ENCODE measurements at places on chromosomes 3 and 15.
A peak's percentile ranks its signal among the peaks of the same experiment; 100 is the strongest.

DNA sequence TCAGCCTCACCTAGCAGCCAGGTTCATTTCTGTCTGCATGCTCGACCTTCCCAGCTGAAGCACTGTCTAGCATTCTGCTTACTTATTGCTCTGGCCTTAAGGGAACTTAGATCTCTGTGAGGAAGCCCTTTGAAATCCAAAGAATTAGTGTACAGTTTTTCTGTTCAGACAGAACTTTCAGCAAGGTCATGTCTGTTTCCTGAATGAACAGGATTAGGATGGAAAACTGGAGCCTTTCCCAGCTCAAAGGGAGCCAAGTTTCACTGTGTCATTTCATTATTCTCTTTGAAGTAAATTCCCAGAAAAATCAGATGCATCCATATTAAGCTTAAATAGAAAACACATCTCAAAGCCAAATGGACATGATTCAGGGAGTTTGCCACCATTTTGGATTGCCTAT lies 457.3 kb upstream of the KCNMB2 start:
- no peak for DNase-seq

GRCh38 chr3:139235192-139235591 lies 108.6 kb upstream of the MRPS22 start:
- DNase-seq = no peak

DNA sequence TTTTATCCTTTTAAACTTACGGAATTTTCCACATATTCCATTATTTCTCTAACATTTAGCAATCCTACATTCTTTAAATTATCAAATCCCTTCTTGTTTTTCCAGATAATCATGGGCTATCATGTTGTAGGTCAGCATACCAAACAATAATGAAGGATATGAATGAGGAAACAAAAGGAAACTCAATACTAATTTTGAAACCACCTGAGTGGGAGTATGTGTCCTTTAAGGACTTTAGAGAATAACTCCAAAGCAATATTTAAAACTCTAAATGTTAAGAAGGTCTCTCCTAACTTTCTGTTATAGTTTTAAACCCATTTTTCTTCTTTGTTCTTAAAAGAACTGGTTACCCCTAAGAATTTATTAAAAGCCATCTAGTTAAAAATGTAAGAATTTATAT lies 43.0 kb downstream of the TP53BP1 start:
- DNase-seq = no peak

DNA sequence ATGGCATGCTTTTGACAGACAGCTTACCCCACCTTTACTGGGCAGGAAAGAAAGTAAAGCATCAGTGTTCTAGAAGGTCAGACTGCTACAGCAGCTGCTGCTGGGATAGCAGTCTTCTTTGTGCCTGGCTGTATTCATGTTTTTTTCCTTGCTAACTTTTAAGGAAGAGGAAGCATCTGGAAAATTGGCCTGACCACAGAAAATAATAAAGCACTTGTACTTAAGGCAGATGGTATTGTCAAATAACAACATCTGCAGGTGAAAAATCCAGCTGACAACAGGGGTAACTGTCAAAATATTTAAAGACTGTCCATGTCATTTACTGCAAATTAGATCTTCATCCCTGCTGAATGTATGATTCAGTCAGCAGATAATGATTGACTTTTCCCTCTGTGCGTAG lies 229.0 kb downstream of the OXSM start:
- DNase-seq = no peak

GRCh38 chr3:49659756-49660155 lies 14.4 kb upstream of the APEH start:
- no peak for DNase-seq

GRCh38 chr3:169868369-169868768 lies 1.4 kb downstream of the LRRC31 start:
- DNase-seq = peak; percentile 88

DNA sequence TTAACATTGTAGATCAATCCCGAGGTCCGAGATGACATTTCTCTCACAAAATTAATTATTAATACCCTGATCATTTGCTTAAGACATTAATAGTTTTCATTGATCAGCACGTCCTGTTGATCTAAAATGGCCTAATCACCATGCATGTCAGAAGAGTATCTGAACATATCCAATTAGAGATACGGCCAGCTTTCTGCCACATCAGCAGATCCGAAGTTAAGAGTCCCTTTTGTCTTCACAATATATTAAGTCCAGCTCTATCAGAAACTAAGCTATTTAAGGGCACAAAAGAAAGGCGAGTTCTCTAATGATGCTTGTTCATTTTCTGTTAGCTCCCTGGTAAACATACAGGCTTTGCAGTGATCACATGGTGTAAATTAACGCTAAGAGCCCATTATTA lies 470.3 kb downstream of the CNTN4 start:
- DNase-seq = no peak

DNA sequence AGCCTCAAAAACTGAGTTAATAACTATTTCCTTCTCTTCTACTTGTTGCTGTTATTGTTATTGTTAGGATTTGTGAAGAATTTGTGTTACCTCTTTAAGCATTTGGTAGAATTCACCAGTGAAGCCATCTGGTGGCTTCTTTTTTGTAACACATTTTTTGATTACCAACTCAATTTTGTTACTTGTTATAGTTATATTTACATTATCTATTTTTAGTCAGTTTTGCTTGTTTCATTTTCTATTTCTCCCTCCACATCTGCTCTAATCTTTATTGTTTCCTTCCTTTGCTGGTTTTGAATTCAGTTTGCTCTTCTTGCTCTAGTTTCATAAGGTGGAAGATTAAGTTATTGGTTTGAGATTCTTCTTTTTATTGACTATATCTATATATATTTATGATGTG lies 3.7 kb upstream of the SLC9C1 start:
- DNase-seq = no peak

GRCh38 chr15:70566989-70567388 lies 196.4 kb downstream of the UACA start:
- no peak for DNase-seq

GRCh38 chr3:61894988-61895935 lies 333.9 kb downstream of the PTPRG start:
- peak; percentile 77 for DNase-seq

DNA sequence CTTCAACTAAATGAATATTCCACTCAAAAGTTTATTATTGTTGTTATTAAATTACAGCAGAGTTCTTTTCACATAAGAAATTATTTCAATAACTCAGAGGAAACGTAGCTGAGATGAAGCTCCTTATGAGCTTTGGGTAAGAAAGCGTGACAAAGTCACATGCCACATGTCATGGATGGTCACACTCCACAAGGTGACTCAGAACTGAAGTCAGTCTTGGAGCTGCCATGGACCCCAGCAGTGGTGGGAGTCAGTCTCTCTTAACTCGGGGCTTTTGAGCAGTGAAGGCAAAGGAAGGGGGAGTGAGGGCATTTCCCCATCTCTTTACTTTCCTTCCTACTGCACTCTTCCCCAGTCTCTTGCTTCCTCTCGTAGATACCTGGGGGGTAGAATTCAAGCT lies 87.5 kb upstream of the FAM3D start:
- no peak for DNase-seq

- DNase-seq = no peak
These were observed 66.4 kb upstream of the GOLIM4 start for GRCh38 chr3:168162172-168162571.

- no peak for DNase-seq
These were observed 110.2 kb upstream of the PRTG start for GRCh38 chr15:55853134-55853533.

DNA sequence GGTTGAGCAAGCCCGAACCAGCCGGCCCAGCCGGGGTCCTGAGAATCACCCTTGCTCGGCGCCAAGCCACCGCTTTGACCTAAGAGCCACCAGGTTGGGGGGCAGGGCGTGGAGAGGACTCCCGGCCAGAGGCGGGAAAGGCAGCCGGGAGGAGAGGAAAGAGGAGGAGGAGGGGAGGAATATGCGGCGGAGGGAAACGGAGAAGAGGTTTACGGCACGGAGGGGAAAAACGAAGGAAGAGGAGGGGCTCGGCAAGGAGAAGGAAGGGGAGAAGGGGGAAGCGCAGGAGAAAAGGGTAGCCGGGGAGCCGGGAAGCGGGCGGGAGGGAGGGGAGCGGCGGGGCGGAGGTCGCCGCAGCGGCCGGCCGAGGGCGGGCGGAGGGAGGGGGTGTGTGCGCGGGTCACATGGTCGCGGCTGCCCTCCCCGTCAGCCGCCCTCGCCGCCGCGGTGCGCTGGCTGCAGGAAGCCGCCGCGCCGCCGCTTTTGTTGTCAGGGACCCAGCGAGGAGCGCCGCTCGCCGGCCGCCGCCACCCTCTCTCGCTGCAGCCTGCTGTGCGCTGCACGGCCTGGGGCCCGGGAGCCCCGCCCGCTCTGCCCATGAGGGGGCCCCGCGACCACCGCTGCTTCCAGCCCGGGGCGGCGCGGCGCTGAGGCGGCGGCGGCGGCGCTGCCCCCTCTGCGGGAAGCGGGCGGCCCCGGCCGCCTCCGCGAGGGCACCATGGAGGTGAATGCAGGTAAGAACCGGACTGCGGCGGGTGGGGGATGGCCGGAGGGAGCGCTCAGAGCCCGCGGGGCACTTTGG lies at the start of gene NR1D2:
NR1D2 (plus strand) TSS at position 426 of the 802 bp plus-strand sequence; CDS start at position 719, 293 bp downstream.
- DNase-seq = peak; percentile 91

- DNase-seq = no peak
These were observed 32.3 kb downstream of the POLR2M start for GRCh38 chr15:57738734-57739237.

- no peak for DNase-seq
These were observed 1.4 kb downstream of the CIAO2A start for GRCh38 chr15:64092075-64092820.
